Inflammatory macrophage (primary cell): ENCODE measurements at places on chromosomes 6 and 20.

DNA sequence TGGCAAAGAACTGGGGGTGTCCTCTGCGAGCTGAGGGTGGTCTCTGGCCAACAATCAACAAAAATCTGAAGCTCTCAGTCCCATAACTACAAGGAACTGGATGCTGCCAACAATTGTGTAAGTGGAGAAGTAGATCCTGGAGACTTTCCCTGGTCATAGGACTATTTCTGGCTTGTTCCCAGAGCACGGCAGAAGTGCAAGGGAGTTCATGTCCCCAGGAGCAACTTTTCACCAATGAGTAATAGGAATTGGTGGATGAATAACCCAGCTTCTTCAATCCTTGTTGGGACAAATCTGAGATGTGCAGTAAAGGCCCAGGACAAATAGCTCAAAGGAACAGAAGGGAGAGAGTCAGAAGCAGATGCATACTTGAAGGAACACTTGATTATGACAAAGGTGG, 95.5 kb downstream of the QRSL1 start:
- DNase-seq = no peak

GRCh38 chr20:32514760-32515159, 70.4 kb downstream of the NOL4L start:
- no peak for DNase-seq

- no peak for DNase-seq
Measured at GRCh38 chr6:110687326-110687725, 127.9 kb downstream of the CDK19 start.

GRCh38 chr6:19994909-19995308, 157.7 kb downstream of the ID4 start:
- DNase-seq = no peak

GRCh38 chr6:73969971-73970970, 274.3 kb downstream of the CD109 start:
- DNase-seq = peak; percentile 4

- DNase-seq = peak; percentile 29
Measured at GRCh38 chr6:29887330-29887818, 55.0 kb upstream of the HLA-A start.

- peak; percentile 24 for DNase-seq
Measured at GRCh38 chr20:40197691-40198090, 491.3 kb downstream of the MAFB start.

GRCh38 chr20:1900321-1900801, 5.2 kb downstream of the SIRPA start:
- DNase-seq = no peak

DNA sequence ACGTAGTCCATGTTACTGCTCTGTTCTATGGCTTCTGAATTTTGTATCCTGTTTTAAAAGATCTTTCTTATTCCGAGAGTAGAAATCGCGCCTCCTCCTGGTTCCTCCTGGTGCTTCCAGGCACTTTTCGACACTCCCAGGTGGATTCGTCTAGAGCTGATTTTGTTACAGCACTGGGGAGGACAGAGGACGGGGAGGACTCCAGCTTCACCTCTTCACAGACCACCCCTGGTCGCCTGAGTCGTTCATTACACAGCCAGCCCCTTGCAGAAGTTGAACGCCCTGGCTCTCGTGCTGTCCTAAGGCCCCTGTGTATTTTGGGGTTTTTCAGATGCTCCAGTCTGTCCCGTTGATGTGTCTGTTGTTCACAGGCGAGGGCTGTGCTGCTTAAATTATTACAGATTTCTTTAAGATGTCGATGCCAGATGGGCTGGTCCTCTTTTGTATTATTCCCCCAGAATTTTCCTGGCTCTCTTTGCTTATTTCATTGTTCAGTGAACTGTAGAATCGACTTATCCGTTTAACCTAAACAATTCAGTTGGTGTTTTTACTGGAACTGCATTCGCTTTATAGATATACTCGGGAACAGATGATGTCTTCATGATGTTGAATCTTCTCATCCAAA, 30.5 kb downstream of the COL20A1 start:
- no peak for DNase-seq

GRCh38 chr20:35122756-35123405, 24.3 kb downstream of the EDEM2 start:
- peak; percentile 52 for DNase-seq

- DNase-seq = no peak
Measured at GRCh38 chr6:123316733-123317323, 319.9 kb downstream of the TRDN start.

DNA sequence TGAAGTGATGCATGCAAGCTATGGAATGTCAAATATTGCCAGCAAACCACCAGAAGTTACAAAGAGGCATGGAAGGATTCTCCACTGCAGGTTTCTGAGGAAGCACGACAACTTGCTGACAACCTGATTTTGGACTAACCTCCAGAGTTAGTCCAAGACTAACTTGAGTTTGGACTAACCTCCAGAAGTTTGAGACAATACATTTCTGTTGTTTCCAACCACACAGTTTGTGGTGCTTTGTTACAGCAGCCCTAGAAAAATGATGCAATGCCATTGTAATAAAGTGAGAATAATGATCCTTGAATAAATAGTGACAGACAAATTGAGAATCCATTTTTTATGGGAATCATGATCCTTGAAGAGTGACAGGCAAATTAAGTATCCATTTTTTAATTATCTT, 169.9 kb upstream of the HDDC2 start:
- no peak for DNase-seq

GRCh38 chr6:4358414-4359107, 223.2 kb upstream of the ECI2 start:
- DNase-seq = peak; percentile 74

GRCh38 chr6:159008656-159009288, 8.8 kb upstream of the RSPH3 start:
- DNase-seq = peak; percentile 63

DNA sequence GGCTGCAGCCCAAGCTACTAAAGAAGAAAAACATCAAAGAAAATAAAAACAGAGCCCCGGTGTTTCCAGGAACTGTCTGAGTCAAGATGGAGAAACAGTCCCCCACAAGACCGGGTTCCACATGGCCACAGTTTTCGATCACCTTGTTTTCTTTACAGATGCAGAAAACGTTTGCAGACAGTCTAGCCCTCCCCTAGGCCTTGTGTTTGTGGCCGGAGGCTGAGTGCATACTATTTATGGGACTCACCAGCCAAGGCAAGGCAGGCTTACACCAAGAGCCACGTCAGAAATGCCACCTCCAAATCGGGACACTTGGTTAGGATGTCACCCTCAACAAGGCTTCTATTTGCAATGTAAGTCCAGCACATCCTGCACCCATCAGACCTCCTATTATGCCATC, 97.3 kb downstream of the BMP7 start:
- no peak for DNase-seq

GRCh38 chr6:137827977-137828810, 38.9 kb upstream of the TNFAIP3 start:
- DNase-seq = no peak

DNA sequence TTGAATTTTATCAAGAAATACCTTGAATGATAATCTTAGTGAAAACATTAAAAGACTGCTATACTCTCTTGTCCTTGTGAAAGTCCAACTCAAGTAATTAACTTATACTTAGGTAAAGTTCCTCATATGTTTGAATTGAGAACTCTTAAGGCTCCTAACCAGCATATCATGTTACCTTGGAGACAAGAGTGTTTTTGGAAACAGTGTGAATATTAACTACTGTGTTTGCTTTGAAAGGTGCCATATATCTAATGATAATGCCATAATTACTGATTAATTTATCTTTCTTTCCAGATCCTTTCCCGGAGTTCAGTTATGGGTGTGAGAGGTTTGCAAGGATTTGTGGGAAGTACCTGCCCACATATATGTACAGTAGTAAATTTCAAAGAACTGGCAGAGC, 10.5 kb downstream of the FAM120B start:
- DNase-seq = no peak

DNA sequence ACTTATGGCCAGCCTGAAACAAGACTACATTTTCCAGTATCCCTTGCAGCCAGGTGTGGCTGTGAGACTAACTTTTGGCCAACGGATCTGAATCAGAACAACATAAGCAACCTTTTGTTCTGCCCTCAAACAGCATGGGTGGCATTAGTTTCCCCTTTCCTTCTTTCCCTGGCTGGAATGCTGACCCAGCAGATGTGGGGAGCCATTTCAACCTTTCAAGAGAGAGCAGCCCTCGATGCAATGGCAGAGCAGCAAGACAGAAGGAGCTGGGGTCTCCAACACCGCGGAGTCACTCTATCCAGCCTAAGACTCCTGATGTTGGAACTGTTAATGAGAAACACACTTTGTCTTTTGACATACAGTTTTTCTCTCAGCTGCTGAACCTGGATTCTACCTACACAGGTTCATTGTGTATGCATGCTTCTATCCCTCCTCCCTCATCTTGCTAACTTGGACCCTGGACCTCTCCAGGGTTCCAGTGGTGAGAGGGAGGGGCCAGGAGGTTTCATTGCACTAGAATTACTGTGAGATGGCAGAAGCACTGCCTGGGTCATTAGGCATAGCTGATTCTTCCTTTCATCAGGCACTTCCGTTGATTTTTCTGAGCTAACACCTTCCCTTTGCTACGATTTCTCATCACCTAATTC, 28.8 kb upstream of the DDR1 start:
- DNase-seq = no peak

GRCh38 chr20:63740627-63741353, 1.2 kb downstream of the SLC2A4RG start:
- peak; percentile 44 for DNase-seq

GRCh38 chr6:130466748-130467061, 100.9 kb downstream of the TMEM200A start:
- DNase-seq = no peak

DNA sequence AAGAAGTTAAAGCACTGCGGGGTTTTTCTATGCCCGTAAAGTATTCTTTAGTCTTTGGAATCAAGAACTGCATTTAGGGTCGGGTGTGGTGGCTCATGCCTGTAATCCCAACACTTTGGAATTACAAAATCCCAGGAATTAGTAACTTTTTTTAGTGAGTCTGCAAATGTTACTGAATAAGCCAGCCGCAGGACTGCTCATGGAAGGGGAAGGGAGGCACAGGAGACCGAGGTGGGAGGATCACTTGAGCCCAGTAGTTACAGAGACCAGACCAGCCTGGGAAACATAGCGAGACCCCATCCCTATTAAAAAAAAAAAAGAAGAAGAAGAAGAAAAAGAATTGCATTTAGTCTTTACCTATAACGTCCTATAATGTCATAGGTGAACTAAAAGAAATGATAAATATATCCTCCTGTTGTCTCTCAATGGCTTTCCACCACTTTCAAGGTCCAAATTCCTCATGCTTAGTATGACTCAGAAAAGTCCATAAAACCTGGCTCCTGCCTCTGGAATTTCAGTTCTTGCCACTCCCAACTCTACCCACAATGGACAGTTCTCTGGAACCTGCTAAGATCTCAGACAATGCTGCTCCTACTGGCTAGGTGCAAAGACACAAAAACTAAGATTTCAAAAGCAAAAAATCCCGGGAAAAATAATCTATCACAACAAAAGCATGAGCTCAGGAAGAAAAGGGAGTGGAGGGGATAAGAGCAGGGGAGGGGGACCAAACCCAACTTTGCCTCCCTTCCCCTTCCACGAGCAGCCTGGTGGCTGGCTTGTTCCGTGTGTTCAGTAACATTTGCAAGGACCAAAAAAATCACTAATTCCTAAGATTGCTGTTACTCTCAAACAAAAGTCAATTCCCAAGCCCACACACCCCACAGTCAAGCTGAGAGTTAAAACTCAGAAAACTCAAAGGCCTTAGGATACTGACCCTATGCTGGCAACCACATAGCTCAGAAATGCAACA, 39.0 kb downstream of the B4GALT5 start:
- no peak for DNase-seq

- no peak for DNase-seq
Measured at GRCh38 chr6:28659250-28659566, 133.5 kb downstream of the GPX5 start.

GRCh38 chr20:50272030-50272723, 81.5 kb downstream of the CEBPB start:
- peak; percentile 86 for DNase-seq

DNA sequence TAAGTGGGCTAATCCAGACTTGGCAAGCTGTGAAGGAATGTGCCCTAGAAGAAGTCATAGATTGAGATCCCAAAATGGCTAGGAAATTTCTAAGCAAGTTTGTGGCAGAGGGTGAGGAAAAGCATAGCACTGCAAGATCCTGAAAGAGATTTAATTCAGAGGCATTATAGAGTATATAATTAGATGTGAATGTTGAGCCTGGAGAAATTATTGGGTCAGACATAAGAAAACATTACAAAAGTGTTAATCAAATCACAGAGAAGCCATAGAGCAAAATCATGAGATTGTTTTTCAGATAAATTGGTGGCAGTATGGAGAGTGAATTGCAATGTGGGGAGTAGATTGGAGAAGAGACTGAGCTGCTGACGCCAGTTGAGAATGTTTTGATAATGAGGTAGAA, 90.0 kb downstream of the CD2AP start:
- no peak for DNase-seq

DNA sequence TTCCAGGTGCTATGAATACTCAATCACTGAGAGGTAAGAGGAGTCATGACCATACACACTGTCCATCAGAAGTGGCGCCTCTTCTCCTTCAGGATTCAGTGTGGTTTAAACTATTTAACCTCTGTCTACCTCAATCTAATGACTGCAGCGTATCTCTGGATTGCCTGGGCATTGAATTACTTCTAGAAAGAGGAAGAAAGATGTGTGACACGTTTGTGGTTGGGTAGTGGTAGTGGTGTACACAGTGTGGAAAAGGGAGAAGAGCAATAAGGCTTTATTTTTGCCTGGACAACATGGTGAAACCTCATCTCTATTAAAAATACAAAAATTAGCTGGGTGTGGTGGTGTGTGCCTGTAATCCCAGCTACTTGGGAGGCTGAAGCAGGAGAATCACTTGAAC, 38.0 kb upstream of the ECHDC1 start:
- peak; percentile 13 for DNase-seq

- no peak for DNase-seq
Measured at GRCh38 chr6:100209323-100210136, 215.5 kb upstream of the MCHR2 start.

- DNase-seq = no peak
Measured at GRCh38 chr6:84457276-84457675, 229.8 kb upstream of the CEP162 start.

DNA sequence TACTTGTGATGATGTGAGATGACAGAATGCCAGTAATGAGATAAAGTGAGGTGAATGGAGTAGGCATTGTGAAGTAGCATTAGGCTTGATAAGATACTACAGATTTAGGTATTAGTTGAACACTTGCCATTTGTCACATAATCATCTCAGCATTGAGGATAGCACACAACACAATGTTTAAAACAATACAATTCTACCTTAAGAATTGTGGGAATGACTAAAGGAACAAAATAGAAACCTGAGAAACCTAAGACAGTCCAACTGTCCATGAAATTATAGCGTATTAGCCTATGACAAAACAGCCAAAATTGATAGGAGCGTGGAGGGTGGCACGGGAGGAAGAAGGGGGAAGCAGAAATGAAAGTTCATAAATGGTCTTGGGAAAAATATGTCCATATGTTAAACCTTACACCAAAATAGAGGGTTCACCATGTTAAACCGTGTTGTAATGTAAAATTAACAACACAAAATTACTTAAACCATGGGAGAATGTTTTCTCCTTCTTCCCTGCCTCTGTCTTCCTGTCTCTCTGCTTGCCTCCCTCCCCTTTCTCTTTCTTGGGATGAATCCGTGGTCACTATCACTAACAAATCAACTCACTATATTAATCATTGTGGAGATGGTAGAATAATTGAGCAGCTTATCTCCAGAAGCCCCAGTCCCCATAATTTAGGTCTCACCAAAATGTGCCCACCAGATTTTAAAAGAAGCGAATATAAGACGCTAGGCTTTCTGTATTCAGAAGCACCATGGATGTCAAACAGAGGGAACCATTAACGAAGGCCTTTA, 33.0 kb upstream of the HFE start:
- peak; percentile 5 for DNase-seq

GRCh38 chr6:15832841-15833240, 170.0 kb upstream of the DTNBP1 start:
- DNase-seq = no peak
